ENCODE measurements at places on chromosomes 7 and 10. TPM values are rescaled to one million over a fixed set of nuclear protein-coding genes. Genes with fewer than 3 reads are reported as not detected.

IFT22 gene
- 4.2 TPM for total RNA-seq

ESYT2 gene
- 101 TPM for total RNA-seq

CTNNA3 gene
- not detected for total RNA-seq

NEURL1 gene
- total RNA-seq: 1.3 TPM

RASSF4 gene
- 1.8 TPM for total RNA-seq

ELMO1 gene
- total RNA-seq: 120 TPM

GATA3 gene
- total RNA-seq: 23.5 TPM

MINDY4 gene
- total RNA-seq: 1.5 TPM

HYAL4 gene
- total RNA-seq: not detected

ABCB4 gene
- total RNA-seq: 2.3 TPM

CRYGN gene
- total RNA-seq: 1.2 TPM

LMBR1 gene
- 157 TPM for total RNA-seq

NMT2 gene
- total RNA-seq: 86.4 TPM

PNLIPRP3 gene
- total RNA-seq: not detected

ARMC10 gene
- 27.3 TPM for total RNA-seq

CPA2 gene
- not detected for total RNA-seq

LBX1 gene
- not detected for total RNA-seq

CADPS2 gene
- not detected for total RNA-seq

C10orf143 gene
- total RNA-seq: 17.5 TPM

EGR2 gene
- 1.2 TPM for total RNA-seq

ZFYVE27 gene
- total RNA-seq: 64.4 TPM

SPDYE5 gene
- 0.26 TPM for total RNA-seq

CAMK2B gene
- not detected for total RNA-seq

SLF2 gene
- 46.1 TPM for total RNA-seq

OR6V1 gene
- total RNA-seq: not detected

CXCL12 gene
- total RNA-seq: not detected

GNGT1 gene
- not detected for total RNA-seq

PPIF gene
- total RNA-seq: 29.1 TPM

COBL gene
- total RNA-seq: not detected

EPHB6 gene
- 48.6 TPM for total RNA-seq

TMEM60 gene
- total RNA-seq: 7.5 TPM

GBX1 gene
- not detected for total RNA-seq

RARRES2 gene
- 0.29 TPM for total RNA-seq

ARHGEF35 gene
- total RNA-seq: 5.0 TPM

SLC26A5 gene
- total RNA-seq: not detected

HOXA1 gene
- 0.68 TPM for total RNA-seq

MNX1 gene
- not detected for total RNA-seq

VAX1 gene
- total RNA-seq: not detected

GIMAP1 gene
- total RNA-seq: 119 TPM

ANKRD1 gene
- not detected for total RNA-seq

LRRC4 gene
- total RNA-seq: not detected

ZEB1 gene
- total RNA-seq: 65.3 TPM

ZNF727 gene
- 2.3 TPM for total RNA-seq

SMARCD3 gene
- total RNA-seq: 11.8 TPM

H2BK1 gene
- 2.6 TPM for total RNA-seq

RSPH10B2 gene
- 0.68 TPM for total RNA-seq

P4HA1 gene
- total RNA-seq: 16.0 TPM

MET gene
- total RNA-seq: not detected

RNF148 gene
- total RNA-seq: not detected

TEX47 gene
- not detected for total RNA-seq

AFAP1L2 gene
- total RNA-seq: 1.8 TPM

Measured in naive thymus-derived CD8-positive, alpha-beta T cell (primary cell).